HepG2 (cell line): ENCODE measurements at places on chromosomes 7 and 10. TPM values are rescaled to one million over a fixed set of nuclear protein-coding genes. Genes with fewer than 3 reads are reported as not detected.
A peak's percentile ranks its signal among the peaks of the same experiment; 100 is the strongest.

DNA sequence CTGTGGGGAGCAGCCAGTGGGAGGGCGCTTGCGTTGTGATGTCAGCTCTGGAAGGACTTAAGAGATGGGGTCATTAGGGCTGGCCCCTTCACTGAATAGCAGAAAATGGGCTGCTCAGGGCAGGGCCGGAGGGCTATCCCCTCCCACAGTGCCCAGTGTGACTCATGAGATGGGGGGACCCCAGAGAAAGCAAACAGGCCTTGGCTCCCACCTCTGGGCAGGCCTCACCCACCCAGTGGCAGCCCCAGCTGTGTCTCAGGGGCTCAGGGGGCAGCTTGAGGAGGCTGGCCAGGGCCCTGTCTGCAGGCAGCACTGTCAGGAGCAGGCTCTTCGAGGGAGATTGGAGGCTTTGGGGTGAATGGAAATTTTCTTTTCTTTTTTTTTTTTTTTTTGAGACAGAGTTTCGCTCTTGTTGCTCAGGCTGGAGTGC lies 168.3 kb downstream of the SLIT1 start:
- peaks cover 4% of the 10 kb centered on the region for H3K27me3 ChIP-seq
- no peak overlapping the region for H3K27ac ChIP-seq
- H3K4me1 ChIP-seq, result peaks cover 26% of the 10 kb centered on the region

- no peaks in the 10 kb centered on the region for H3K36me3 ChIP-seq
- no peaks in the 10 kb centered on the region for H3K4me1 ChIP-seq
- H3K27me3 ChIP-seq, result peaks cover 12% of the 10 kb centered on the region; the same call in 1 of the 3 replicates
- no peak for DNase-seq
- no peak overlapping the region for H3K27ac ChIP-seq
- H3K4me3 ChIP-seq, result no peak overlapping the region
These were observed 223.2 kb downstream of the FANK1 start for GRCh38 chr10:126119599-126119998.

GRCh38 chr7:101542527-101543241 lies 86.4 kb downstream of the MYL10 start:
- no peaks in the 10 kb centered on the region for H3K27me3 ChIP-seq
- H3K4me1 ChIP-seq, result peaks cover 18% of the 10 kb centered on the region
- peak; percentile 53 for DNase-seq
- H3K4me3 ChIP-seq, result no peak overlapping the region
- H3K36me3 ChIP-seq, result no peaks in the 10 kb centered on the region

Gene OGDH
- total RNA-seq, result 25.4 and 28.1 TPM in 2 replicates

Gene CCM2
- total RNA-seq, result 14.2 and 15.8 TPM in 2 replicates

Gene ABCB4
- 10.8 and 32.4 TPM in 2 replicates for total RNA-seq

DNA sequence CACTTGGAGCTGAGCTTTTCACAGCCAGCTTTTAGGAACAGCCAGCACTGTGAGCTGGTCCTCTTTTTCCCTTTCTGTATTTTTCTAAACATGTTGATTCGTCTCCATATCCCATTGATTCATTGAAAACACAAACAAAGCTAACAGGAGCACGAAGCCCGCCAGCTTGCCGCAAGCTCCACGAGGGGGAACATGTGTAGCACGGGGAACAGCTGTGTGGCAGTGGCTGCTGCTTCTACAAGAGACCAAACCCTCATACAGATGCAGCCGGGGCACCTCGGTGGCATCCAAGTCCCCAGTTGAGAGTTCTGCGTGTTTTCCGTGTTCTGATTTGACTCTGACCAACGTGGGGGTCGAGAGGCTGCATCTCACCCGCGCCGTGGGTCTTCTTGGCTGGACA lies 80.8 kb upstream of the SH2B2 start:
- no peak overlapping the region for H3K27ac ChIP-seq
- no peak overlapping the region for H3K4me3 ChIP-seq
- no peak for DNase-seq
- peaks cover 67% of the 10 kb centered on the region; the same call in 2 of the 3 replicates for H3K36me3 ChIP-seq
